Hematopoietic multipotent progenitor cell treated with erythropoietin and hydrocortisone succinate and interleukin-3 and kit ligand, for 15 days (in vitro differentiated cells): ENCODE measurements at places on chromosomes 6 and 20.

DNA sequence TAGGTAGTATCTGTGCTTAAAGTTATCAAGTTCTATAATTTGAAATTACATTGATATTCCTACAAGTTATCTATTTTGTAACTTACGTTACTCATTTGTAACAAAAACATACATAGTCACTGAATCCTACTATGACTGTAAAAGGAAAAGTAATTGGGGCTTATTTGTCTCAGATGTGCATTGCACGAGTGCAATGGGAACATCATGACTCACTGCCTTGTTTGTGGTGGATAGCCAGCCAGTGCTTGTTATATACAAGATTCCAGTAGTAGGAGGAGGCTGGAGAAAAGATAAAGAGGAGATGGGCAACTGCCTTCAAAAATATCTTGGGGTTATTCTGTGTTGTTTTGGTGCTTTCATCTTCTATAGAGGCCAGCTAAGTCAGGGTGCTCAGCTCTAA lies 164.1 kb downstream of the RNF144B start:
- no peak for DNase-seq

DNA sequence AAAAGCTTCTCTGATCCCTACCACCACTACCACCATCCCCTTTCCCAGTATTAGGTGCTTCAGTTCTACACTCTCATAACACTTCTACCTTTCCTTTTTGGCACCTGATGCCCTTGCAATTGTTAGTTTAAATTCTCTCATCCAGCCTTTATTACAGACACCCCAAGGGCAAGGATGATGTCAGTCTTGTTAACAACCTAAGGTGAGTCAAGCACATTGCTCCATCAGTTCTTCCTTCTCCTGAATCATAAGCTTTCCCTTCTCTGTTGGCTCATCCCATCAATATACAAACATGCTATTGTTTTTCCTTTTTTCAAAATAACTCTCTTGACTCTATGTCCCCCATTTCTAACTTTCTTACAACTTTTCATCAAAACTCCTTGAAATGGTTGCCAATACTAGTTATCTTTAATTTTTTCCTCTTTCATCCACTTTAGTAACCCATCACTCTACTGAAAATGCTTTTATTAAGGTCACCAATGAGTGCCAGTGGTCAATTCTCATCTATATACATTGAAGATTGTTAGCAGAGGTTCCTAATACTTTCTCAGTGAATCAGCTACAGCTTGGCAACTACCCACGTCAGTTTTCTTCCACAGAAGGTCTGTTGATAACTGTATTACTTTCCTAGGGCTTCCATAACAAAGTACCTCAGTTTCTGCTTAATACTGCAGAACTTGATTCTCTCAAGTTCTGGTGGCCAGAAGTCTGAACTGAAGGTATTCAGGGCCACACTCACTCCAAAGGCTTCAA lies 97.1 kb upstream of the FLRT3 start:
- DNase-seq: no peak

- DNase-seq: no peak
These were observed 1025.0 kb upstream of the GJE1 start for GRCh38 chr6:141107591-141108160.

- DNase-seq: no peak
These were observed 5.1 kb downstream of the PRND start for GRCh38 chr20:4726710-4727397.

DNA sequence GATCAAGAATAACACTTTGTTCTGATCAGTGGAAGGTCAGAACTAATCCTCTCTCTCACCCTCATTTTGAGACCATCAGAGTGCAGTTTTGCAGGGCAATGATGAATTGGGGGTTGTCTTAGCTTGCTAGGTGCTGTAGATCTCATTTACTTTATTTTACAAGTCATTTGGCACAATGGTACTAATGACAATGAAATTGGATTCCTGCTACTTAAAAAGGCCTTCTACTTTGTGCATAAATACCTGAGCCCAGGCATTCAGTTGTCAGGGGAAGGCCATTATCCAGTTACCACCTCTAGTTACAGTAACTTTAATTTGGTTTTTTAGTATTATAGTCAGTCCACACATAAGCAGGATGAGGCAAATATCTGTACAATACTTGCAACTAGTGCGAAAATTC lies 240.0 kb downstream of the HDGFL1 start:
- no peak for DNase-seq
